ENCODE measurements at places on chromosomes 5 and 9. TPM values are rescaled to one million over a fixed set of nuclear protein-coding genes. Genes with fewer than 3 reads are reported as not detected.

- no peak for DNase-seq
These were observed 148.0 kb downstream of the GHR start for GRCh38 chr5:42570966-42571960.

Gene SPAAR
- not detected for polyA plus RNA-seq

DNA sequence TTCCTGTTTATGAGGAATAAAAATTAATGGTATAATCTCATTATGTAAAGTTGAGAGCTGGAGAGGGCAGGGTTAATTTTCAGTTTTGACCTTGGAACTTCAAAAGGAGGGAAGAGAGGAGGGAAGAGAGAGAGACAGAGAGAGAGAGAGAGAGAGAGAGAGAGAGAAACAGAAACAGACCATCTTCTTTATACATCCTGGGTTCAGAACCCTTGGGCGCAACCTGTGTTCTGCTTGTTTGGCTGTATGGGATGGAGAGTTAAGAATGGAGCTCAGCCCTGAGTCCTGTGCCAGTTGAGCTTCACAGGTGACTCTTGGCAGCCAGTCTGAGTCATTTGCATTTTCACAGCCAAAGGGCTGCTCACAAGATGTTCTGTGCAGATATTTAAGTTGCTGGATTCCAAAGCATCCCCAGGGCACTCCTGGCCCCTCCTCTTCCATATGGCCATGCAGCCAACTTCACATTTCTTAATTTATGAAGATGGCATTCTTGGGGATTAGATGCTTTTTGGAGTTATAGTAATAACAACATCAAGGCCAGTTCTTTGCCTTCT is 143.5 kb downstream of the CARTPT start:
- DNase-seq: no peak

Gene BOD1
- polyA plus RNA-seq: not detected

Gene PCDHGA7
- polyA plus RNA-seq: 2.0 TPM

GRCh38 chr9:89078860-89079259 is 87.6 kb downstream of the S1PR3 start:
- no peak for DNase-seq

Gene PHYKPL
- 83.6 TPM for polyA plus RNA-seq

Gene GABRA6
- not detected for polyA plus RNA-seq

Gene GARIN3
- not detected for polyA plus RNA-seq

DNA sequence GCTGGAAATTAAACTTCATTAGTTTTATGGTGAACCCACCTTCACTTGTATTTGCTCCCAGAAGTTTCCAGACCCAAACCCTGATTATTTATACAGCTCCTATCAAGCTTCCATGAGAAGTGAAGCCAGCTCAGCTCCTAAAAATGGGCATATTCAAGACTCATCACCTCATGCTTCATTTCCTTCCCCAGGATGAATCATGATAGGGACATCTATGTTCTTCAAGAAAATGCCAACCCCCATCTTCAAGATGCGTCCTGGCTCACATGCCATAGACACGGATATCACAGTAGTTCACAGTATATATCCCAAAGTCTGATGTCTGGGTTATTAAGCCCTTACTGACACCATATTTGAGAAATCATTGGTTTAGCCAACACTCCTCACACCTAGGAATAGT is 217.6 kb downstream of the NPR3 start:
- no peak for DNase-seq

Gene TLX3
- not detected for polyA plus RNA-seq

DNA sequence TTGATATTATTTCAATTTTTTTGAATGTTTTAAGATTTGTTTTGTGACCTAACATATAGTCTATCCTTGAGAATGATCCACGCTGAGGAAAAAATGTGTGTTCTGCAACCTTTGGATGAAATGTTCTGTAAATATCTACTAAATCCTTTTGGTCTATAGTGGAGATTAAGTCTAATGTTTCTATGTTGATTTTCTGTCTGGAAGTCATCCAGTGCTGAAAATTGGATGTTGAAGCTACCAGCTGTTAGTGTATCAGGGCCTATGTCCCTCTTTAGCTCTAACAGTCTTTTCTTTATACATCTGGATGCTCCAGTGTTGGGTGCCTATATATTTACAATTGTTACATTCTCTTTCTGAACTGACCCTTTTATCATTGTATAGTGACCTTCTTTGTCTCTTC is 422.3 kb downstream of the TMEM232 start:
- DNase-seq: peak; percentile 3

Gene PCDHA1
- polyA plus RNA-seq: not detected

DNA sequence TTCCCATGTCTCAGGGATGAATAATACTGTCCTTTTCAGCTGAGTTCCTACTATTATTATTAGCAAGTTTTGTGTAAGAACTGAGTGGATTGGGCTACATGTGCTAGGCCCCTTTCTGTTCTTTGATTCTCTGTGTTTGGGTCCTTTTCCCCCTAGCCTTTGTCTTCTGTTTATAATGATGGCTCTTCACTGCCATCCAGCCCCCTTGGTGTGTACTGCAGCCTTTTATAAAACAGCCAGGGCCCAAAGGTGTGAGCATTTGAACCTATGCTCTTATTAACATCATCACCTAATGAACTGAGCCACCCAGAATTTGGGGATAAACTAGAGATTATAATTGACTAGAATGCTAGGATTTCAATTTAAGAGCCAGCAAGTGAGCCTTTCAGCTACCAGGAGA is 52.6 kb downstream of the PLAC8L1 start:
- DNase-seq: no peak

Gene IFNA21
- polyA plus RNA-seq: not detected

DNA sequence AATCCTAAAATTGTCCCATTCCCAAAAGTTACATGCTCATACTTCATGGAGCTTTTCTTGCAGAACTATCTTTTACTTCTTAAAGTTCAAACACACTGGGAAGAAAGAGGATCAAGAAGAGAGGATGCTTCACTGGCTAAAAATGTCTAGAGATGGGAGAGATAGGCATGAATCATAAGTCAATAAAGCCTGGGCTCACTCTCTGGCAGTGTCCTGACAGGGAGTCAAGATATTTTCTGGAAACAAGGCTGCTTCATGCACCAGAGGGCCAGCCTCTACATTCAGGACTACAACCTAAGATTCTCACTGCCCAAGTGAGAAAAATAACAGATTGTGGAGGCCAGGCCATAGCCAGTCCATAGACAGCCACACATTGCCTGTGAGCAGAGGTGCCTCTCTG is 1358.4 kb downstream of the EFNA5 start:
- no peak for DNase-seq

GRCh38 chr5:144198386-144198785 is 27.7 kb downstream of the KCTD16 start:
- no peak for DNase-seq

Gene SLC34A3
- polyA plus RNA-seq: 1.0 TPM

Gene TSTD2
- polyA plus RNA-seq: 20.3 TPM

DNA sequence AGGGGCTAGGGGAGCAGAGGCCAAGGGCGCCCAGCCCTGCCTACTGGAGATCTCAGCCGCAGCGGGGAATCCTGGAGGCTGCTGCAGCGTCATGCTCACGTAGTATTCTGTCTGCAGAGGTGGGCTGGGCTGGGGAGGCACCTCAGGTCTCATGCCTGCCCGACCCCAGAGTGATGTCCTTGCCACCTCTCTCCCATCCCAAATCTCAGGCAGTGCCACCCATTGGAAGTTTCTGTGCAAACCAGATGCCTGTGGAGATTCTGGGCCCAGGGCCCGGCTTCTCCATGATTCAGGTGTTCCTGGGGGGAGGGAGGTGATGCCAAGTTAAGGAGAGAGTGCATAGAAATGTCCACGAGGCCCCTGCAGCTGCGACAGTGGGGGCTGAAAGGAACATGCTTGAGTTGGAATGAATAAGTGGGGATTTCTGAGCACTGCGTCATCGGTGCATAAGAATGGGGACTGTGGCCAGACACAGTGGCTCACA is 72.0 kb downstream of the ANKRD33B start:
- DNase-seq: no peak

- no peak for DNase-seq
These were observed 942.3 kb downstream of the TAF11L14 start for GRCh38 chr5:18576586-18576985.

DNA sequence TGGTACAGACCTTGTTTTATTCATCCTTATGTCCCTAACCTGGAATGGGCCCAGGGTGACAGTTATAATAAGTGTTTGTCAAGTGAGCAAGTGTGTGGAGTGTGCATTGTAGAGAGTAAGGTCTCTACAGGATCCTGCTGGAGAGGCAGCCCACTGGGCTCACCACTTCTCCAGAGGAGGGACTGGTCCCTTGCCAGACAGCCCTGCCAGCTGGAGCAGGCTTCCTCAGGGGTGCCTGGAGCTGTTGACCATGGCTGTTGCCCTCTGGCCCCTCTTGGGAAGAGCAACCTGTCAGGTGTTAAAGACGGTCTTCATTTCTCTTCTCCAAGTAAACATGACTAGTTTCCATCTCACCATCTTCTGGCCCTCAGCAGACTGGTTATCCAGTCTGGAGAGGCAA is 20.0 kb downstream of the IRF1 start:
- no peak for DNase-seq

DNA sequence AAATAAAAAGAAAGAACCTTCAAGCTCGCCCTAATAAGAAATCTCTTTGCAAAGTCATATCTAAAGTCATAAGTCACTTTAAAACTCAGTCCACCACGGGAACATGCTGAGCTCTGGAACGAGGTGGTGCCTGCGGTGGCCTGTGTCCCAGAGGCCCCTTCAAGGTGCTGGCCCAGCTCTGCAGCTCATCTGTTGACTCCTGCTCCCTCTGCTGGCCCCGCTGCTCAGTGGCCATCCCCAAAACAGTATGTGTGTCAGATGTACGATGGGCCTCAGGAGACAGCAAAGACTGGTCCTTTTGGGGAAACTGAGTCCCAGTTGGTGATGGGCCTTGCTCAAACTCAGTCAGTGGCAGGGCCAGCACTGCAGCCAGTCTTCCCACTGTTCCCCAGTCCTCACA is 22.8 kb upstream of the FOXB2 start:
- DNase-seq: no peak

DNA sequence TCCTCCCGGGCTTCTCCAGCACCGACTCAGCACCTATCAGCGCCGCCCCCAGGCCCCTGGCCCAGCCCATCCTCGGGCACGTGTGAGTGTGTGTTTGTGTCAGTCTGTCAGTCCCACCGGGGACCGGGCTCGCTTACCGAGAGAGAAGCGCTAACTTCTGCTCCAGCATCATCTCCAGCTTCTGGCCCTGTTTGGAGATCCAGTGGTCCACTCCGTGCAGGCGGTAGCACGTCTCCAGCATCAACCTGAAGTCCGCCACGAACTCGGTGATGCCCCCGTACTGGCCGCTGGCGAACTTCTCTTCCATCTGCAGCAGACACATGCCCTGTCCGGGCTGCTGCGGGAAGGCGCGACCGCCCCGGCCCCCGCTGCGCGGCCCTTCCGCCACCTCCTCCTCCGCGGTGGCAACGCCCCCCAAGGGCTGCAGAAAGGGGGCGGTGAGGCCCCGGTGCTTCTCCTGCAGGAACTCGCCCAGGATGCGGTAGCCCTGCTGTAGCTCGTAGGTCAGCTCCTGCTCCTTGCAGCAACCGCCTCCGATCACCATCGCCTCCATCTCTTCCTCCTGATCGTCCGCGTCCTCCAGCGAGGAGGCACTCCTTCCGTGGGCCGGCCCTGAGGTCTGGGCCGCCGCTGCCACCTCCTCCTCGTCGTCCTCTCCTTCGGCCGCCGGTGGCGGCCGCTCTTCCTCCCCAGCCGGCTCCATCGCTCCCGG is 8.2 kb downstream of the RANBP6 start:
- peak; percentile 66 for DNase-seq

DNA sequence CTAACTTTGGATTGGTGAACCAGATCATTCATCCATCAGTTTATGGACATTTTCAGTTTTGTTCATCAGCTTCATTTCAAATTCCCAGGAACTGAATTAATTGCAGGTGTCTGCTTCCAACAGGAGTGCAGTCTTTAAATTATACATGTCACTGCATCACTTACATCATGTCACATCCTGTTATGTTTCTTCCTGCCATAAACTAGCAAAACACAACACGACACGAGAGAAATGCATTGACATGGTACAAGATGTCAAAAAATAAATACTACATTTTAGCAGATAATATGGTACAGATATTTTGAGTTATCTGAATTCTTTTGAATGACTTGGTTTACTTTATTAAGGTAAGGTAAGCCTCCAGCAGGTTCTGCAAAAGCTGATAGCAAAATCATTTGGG is 415.5 kb downstream of the NR2F1-AS1 start:
- DNase-seq: no peak

GRCh38 chr5:97797994-97798451 is 615.0 kb upstream of the RIOK2 start:
- DNase-seq: no peak

- no peak for DNase-seq
These were observed 9.8 kb upstream of the GNE start for GRCh38 chr9:36268007-36268427.

GRCh38 chr9:37528652-37529471 is 43.1 kb downstream of the POLR1E start:
- no peak for DNase-seq

- DNase-seq: no peak
These were observed 691.2 kb upstream of the CDH6 start for GRCh38 chr5:30502277-30502676.

Gene TSSK1B
- not detected for polyA plus RNA-seq

GRCh38 chr5:74355041-74355824 is 285.3 kb downstream of the ENC1 start:
- no peak for DNase-seq

GRCh38 chr5:101531026-101531425 is 627.9 kb upstream of the ST8SIA4 start:
- no peak for DNase-seq

- no peak for DNase-seq
These were observed 16.7 kb upstream of the SLC25A51 start for GRCh38 chr9:37920471-37921167.

Gene FCHSD1
- polyA plus RNA-seq: 5.1 TPM

GRCh38 chr5:147752666-147753290 is 29.8 kb downstream of the JAKMIP2 start:
- no peak for DNase-seq

Gene OR1L8
- polyA plus RNA-seq: 0.14 TPM

Gene LCN6
- polyA plus RNA-seq: not detected

DNA sequence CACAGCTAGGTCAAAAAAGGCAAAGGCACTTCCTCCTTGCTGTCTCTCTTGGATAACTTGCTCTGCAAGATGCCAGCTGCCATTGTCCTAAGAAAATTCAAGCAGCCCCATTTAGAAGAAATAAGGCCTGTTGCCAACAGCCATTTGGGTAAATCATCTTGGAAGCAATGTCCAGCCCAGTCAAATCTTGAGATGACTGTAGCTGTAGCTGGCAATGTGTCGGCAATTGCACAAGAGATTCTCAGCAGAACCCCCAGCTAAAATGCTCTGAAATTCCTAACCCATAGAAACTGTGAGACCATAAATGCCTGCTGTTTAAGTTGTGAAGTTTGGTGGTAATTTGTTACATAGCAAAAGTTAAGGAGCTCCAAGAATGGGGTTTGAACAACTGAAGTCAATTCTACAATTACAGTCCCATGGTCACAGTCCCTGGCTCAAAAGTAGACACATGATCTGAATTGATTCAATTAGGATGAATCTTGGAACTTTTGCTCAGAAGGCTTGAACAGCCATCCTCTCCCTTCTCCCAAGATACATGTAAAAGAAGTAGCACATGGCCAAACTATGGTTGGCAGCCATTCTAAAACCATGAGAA is 151.1 kb downstream of the MPDZ start:
- DNase-seq: no peak
